ENCODE measurements at places on chromosomes 4 and X.
A peak's percentile ranks its signal among the peaks of the same experiment; 100 is the strongest.

DNA sequence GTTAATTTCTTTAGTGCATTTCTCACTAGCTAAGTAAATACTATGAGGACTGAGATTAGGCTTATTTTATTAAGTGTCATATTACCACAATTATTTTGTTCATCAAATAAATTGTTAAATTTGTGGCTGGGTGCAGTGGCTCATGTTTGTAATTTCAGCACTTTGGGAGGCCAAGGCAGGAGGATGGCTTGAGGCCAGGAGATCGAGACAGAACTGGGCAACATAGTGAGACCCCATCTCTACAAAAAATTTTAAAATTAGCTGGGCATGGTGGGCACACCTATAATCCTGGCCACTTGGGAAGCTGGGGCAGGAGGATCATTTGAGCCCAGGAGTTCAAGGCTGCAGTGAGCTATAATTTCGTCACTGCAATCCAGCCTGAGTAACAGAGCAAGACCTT is 6.8 kb downstream of the SEC24D start:
- DNase-seq, result no peak

GRCh38 chr4:77023920-77024319 is 51.9 kb downstream of the CCNI start:
- DNase-seq, result no peak

- no peak for DNase-seq
Observed at GRCh38 chr4:23384741-23385140, 505.1 kb downstream of the PPARGC1A start.

- DNase-seq, result peak; percentile 69
Observed at GRCh38 chr4:89158884-89159503, 47.7 kb downstream of the TIGD2 start.

GRCh38 chr4:117596917-117597480 is 437.3 kb upstream of the NDST3 start:
- no peak for DNase-seq

GRCh38 chr4:121790976-121791375 is 10.1 kb upstream of the EXOSC9 start:
- DNase-seq, result no peak

Measured in NCI-H446 treated with DMSO at 0.1 percent for 48 hours (cell line).